IMR-90 (cell line): ENCODE measurements at places on chromosomes 16 and 17.

- DNase-seq, result no peak
These were observed 6.6 kb upstream of the SNAI3 start for GRCh38 chr16:88692861-88693260.

GRCh38 chr17:33889766-33890165, 365.3 kb upstream of the CCL2 start:
- DNase-seq, result no peak

- peak; percentile 5 for DNase-seq
These were observed 401 bp downstream of the ARL16 start for GRCh38 chr17:81683208-81683583.

DNA sequence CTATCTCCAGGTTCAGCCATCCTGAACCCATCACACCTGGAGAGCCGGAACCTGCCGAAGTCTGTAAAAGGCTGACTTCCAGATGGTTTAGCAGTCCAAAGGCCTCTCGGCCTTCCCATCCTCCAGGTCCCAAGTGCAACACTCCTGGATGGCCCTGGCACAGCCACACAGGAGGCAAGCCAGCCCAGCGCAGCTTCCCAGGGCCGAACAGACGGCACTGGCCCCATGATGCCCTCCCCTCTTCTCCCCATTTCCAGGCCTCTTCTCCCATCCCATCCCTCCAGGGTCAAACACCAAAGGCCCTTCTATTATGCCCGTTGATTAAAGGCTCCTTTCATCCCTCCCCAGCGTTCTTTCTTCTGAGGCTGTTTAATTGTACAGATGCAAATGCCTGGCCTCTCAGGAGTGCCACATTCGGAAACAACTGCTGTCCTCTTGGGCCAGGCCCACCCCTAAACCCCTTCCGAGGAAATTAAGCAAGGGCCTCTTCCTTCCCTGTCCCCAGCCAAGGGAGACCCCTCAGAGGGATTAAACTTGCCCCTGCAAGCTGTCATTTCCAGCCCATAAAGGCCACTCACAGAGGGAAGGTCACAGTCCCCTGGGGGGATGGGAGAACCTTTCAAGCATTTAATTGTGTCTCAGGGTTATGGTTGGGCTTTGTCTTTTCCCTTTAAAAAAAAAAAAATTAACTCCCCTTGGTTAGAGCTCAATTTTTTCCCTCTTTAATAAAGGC, 30.8 kb downstream of the AXIN2 start:
- DNase-seq, result no peak

DNA sequence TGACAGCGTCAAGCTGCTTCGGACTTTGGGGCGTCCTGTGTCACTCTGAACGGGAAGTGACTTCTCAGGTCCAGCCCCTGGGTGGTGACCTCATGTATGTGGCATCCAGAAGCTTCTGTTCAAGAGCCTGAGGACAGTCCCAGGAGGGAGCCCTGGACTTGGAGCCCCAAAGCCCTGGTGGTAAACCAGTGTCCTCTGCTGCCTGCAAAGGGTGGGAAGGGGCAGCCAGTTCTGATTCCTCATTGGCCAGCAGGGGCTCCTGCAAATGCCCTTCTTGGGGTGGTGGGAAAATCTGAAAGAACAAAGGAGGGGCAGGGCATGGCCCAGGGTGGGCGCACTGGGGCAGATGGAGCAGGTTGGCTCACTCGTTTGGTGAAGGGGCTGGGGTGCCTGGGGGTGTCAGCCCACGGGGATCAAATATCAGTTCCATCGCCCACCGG, 1.6 kb downstream of the OSGIN1 start:
- DNase-seq, result peak; percentile 38

DNA sequence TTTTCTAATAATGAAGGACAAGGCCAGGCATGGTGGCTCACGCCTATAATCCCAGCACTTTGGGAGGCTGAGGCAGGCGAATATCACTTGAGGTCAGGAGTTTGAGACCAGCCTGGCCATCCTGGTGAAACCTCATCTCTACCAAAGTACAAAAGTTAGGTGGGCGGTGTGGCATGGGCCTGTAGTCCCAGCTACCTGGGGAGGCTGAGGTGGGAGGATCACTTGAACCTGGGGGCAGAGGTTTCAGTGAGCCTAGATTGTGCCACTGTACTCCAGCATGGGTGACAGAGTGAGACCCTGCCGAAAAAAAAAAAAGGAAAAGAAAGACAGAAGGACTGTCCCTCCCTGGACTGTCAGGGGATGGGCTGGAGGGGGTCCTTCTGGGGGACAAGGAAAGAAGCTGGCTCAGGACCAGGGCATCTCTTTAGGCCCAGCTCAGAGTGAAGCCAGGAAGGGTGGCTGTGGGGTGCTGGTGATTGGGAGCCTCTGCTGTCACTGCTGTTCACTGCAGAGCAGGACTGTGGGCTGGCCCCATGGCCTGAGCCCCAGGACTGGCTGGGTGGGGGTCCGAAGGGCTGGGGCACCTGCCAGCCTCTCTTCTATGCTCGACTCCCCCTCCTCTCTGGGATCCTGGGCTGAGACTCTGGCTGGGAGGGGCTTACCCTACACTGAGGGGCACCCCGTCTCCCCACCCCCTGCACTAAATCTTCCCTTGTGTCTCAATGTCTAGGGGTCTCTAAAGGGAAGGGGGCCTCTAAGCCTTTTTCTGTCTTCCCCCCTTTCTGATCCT, 909 bp upstream of the ARHGAP23 start:
- no peak for DNase-seq

DNA sequence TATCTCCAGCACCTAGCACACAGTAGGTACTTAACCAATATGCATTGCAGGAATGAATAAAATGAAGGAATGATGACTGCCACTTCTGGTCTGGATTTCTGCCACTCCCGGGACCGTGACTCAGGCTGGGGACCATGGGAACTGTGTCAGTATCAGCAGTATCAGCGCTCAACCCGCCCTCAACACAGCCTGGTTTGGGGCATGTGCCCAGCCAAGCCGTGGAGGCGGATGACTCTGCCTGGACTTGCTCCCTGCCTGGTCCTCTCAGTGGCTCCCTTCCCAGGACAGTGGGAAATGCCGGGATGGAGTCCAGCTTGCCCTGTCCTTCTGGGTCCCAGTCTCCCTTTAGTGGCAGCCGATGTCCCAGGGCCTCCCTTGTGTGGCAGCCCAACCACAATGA, 55.1 kb downstream of the SRCIN1 start:
- DNase-seq, result peak; percentile 54

DNA sequence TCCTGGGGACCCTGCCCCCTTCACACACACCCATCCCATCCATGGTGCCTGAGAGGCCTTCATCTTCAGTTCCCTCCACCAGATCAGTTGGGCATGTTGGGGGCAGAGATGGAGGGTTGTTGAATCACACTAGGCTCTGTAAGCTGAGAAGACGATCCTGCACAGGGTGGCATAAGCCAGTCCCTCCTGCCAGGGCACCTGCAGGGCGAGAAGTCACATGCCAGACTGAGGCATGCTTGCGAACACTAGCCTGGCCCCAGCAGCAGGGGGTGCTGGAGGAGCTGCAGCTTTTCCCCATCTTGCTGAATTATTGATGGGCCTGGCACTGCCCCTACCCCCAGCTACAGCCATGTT, 6.1 kb upstream of the TBX2 start:
- DNase-seq, result peak; percentile 18

DNA sequence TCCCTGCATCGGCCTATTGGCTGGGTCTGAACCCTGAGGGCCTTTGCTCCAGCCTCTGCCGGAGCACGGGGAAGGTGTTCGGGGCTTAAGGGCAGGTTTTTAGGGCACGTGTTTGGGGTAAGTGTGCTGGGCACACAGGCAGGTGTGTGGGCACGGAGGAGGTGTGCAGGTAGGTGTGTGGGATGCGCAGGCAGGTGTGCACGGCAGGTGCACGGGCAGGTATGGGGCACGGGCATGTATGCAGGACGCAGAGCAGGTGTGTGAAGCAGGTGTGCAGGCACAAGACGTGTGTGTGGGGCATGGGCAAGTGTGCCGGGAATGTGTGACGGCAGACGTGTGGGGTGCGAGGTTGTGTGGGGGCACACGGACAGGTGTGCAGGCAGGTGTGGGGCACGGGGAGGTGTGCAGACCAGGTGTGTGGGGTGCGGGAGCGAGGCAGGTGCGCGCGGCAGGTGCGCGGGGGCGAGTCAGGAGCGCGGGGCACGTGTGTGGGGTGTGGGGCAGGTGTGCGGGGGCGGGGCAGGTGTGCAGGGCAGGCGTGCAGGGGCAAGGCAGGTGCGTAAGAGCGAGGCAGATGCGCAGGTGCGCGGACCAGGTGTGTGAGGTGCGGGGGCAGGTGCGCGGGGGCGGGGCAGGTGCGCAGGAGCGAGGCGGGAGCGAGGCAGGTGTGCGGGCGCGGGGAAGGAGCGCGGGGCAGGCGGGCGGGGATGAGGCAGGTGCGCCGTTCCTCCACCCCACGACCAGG, 28.6 kb upstream of the METRNL start:
- no peak for DNase-seq

DNA sequence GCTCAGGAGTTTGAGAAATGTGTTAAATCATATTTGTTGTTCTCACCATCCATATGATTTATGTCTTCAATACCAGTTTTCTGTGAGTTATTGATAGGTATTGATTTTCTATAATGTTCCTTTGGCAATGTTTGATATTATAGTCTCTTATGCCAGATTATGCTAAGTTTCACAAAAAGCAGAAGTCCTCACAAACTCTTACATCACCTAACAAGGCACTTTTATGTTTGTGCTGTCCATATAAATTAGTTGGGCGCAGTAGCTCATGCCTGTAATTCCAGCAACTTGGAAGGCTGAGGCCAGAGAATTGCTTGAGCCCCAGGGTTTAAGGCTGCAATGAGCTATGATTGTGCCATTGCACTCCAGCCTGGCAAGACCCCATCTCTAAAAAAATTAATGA, 12.6 kb upstream of the UQCRC2 start:
- no peak for DNase-seq

GRCh38 chr17:50174444-50174843, 8.6 kb downstream of the SGCA start:
- DNase-seq, result no peak

DNA sequence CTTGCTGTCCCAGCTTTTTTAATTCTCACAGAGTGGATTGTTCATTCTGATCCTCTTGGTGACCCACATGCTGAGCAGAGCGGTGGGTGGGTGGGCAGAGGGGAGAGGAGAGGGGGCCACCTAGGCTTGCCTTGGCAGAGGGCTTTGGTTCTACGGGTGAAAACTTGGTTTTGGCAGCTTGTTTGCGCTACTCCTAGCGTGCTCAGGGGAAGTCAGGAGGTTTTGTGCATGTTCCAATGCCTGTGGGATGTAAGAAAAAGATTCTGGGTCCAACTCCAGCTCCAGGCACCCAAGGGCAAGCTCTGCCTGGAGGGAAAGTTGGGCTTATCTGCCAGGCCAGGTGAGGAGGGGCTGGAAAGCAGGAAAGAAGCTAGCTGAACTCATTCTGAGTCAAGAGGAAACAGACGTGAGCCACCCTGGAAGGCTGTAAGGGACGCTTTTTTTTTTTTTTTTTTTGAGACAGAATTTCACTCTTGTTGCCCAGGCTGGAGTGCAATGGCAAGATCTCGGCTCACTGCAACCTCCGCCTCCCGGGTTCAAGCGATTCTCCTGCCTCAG, 169.1 kb downstream of the WSCD1 start:
- DNase-seq, result no peak

- peak; percentile 74 for DNase-seq
These were observed 48.2 kb upstream of the MEIOC start for GRCh38 chr17:44607836-44608690.

DNA sequence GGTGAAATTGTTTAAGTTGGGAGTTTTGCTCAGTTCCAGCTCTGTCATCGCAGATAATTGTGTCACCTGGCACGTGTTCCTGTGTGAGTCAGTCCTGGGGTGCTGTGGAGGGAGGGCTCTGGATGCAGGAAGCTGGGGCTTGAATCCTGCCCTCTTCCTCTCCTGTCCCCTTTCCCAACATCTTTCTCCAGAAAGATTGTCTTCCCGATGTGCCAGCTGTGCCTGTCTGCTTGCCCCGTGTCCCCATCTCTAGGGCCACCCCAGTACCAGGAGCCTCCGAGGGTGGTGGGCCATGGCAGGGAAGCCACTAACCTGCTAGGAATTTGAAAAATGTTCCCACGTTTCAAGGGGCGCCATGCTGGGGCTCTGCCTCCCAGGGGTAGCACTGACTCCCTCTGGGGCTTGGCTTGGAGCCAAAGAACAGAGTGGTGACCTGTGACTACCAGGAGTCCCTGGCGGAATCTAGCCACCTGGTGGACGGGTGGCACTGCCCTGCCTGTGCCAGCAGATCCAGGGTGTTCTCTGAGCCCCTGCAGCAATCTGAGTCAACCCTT, 198.1 kb downstream of the ENGASE start:
- DNase-seq, result peak; percentile 1

GRCh38 chr17:47815106-47815918, 6.3 kb downstream of the OSBPL7 start:
- DNase-seq, result no peak

DNA sequence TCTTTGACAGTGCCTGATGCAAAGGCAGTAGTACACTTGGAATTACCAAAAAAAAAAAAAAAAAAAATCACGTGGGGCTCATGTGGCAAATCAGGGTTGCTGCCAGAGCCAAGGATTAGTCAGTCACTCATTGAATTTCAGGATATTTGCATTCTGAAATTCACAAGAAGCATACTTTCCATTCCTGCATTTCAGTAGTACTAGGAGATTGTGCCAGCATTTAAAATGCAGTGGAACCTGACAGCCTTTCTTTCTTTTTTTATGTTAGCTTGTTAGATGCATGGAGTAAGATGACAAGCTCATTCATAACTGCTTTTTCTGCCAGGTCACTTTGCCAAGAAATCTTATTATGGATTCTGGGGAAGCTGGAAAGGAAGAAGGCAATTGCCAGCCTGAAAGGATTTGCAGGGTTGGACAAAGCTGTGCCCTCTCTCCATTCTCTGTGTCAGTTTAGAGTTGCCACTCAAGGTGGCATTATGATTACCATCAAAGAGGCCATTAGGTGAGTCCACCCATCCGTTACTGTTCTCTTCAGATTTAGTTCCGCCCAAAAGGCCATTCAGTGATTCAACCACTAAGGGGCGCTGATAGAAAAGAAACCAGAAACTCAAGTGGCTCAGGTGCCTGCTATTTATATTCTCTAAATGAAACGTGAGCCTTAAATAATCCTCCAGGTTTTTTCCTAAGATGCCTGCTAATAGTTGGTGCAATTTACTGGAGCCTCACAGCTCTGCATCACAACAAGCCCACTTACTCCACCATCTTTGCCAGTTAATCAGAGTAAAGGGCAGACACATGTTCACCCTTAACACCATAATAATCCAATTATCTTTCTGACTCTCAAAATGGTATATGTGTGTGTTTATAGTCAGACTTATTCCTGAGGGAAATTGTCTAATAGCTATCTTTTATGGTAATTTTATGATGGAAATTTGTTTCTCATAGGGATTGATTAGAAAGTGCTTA, 59.0 kb downstream of the TANGO6 start:
- peak; percentile 77 for DNase-seq

- DNase-seq, result no peak
These were observed 1.8 kb upstream of the NECAB2 start for GRCh38 chr16:83966153-83966696.

GRCh38 chr17:40516581-40517285, 15.3 kb upstream of the TNS4 start:
- DNase-seq, result no peak

GRCh38 chr16:50428116-50428515, 59.3 kb upstream of the BRD7 start:
- DNase-seq, result no peak

GRCh38 chr17:8869114-8869815, 1.8 kb upstream of the PIK3R6 start:
- no peak for DNase-seq
